ENCODE measurements at places on chromosomes 2 and 18. TPM values are rescaled to one million over a fixed set of nuclear protein-coding genes. Genes with fewer than 3 reads are reported as not detected.

DNA sequence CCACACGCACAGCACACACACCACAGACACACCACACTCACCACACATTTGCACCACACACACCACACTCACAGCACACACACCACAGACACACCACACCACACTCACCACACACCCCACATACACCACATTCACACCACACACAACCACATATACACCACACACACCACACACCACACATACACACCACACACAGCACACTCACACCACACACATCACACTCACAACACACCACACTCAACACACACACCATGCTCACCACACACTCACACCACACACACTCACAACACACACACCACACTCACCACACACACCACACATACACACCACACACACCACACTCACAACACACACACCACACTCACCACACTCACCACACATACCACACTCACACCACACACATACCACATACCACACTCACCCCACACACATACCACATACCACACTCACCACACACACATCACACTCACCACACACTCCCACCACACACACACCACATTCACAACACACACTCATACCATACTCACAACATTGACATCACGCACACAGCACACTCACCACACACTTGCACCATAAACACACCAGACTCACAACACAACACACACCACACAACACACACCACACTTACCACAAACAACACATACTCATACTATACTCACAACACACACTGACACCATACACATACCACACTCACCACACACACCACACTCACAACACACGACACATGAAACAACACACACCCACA, 60.0 kb downstream of the SDC1 start:
- no peak for DNase-seq

Gene DSC2
- 2.8 TPM for total RNA-seq

GRCh38 chr2:25168256-25169072, at the start of gene POMC:
Gene POMC (minus strand): TSS chr2:25168580. CDS start chr2:25164772, 3,808 bp downstream.
- DNase-seq, result peak; percentile 56

DNA sequence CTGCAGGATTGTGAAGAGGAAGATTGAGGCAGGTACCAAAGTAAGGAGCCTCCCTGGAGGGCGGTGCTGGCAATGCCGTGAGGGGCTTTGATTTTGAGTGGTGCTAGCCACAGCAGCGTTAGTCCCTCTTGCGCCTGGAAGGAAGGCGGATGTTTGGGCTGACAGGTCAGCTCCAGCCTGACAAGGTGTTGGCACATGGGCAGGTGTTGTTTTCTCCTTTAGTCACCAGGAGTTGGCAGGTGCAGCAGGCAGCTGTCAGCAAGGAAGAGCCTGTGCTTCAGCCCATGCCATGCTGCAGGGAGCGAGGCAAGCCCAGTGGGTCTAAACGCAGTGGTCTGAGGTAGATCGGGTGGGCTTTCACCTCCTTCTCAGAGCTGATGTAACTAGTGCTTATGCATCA, 8.5 kb downstream of the SEC11C start:
- DNase-seq, result no peak

Gene ASTL
- total RNA-seq, result not detected

Gene SERPINB5
- not detected for total RNA-seq

GRCh38 chr2:3517948-3518495, 1.3 kb downstream of the ADI1 start:
- no peak for DNase-seq

Gene MTX2
- 37.1 TPM for total RNA-seq

GRCh38 chr18:59470561-59471121, 111.6 kb upstream of the LMAN1 start:
- no peak for DNase-seq

GRCh38 chr2:241869087-241869961, at the start of gene RTP5:
Gene RTP5 (plus strand): TSS chr2:241869729. CDS start chr2:241869757, 28 bp downstream.
- no peak for DNase-seq

Gene GKN2
- not detected for total RNA-seq

Gene PLCD4
- 0.06 TPM for total RNA-seq

DNA sequence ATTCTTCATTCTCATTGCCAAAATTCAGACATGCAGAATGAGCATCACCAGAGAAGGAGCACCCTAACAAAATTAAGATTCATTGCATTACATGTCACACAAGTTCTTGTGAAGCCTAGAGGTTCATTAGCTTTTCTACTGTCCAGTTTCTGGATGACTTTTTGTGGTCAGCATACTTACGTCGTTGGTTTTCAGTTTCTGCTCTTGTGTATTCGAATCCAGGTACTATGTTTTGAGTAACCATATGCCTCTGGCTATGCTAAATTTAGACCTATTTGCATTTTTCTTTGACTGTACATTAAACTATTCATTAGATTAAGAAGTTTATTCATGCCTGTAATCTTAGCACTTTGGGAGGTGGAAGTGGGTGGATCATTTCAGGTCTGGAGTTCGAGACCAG, 251.3 kb downstream of the PARD3B start:
- DNase-seq, result no peak

Gene RAX
- not detected for total RNA-seq

GRCh38 chr18:7233134-7233810, 2.4 kb downstream of the LRRC30 start:
- no peak for DNase-seq

DNA sequence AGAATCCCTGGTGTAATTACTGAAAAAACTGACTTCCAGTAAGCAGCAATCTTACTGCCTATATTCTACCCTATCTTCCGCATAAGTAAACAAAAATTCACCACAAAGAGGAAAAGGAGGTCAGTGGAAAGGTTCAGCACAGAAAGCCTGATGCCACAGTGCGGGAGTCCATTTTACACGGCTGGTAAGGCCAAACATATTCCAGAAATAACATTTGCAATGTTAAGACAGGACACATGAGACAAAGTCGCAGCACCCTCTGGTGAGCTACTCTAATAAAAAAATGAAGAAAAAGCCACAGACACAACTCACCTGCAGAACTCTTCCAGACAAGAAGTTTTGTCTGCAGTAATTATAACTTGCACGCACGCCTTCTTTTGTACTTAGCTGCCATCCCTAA, 40.6 kb downstream of the GEMIN6 start:
- no peak for DNase-seq

DNA sequence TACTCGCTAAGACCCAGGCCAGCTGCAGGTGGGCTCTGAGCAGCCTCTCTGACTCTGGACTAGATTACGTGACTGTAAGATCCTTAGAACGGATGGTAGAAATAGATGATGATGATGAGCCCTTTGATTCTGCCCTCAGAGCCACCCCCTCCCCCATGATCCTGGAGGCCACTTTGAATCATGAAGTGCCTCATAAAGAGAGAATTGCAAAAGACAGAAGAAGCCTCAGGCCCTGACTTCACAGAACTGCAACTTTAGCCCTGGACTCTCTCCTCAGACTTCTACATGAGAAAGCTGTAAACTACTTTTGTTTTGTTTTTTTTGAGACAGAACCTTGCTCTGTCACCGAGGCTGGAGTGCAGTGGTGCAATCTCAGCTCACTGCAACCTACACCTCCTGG, 15.4 kb upstream of the TET3 start:
- DNase-seq, result no peak

DNA sequence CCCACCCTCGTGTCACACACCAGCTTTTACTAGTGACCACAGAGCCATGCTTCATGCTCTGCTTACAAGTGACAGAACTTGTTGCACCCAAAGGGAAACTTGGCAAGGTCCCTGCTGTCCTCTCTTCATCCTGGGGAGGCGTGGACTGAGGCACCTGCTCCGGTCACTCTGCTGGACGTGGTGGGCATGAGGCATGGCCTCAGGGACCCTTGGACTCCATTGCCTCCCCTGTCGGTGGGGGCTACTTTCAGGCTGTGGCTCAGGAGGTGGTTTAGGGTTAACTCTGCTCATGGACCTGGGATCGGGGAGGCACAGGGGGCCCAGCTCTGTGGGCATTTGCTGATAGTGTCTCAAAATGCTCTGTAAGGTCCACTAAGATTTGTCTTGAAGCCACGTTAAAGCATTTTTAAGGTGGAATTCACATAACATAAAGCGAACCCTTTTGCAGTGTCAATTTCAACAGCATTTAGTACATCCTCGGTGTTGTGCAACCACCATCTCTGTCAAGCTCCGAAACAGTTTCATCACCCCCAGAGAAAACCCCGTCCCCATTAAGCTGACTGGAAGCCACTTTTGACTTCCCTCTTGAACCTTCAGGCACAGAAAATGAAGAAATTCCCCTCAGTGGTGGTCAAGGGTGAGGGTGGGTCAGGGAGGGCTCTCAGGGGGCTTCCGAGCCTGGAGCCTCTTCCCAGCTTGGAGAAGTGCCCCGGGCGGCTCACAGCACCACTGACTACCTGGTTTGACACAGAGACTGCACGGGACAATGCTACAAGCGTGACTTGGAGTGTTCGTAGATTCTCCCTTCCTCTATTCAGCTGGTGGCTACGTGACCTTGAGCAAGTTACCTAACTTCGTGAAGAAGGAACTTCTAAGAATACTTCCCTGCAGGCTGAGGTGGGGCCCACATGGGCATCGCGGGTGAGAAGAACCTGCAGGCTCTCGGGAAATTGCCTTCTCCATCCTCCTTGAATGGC, 100.0 kb upstream of the HDAC4 start:
- no peak for DNase-seq

GRCh38 chr2:174699993-174700766, 64.1 kb downstream of the CHRNA1 start:
- DNase-seq, result peak; percentile 48

- no peak for DNase-seq
These were observed 61.7 kb downstream of the ACKR3 start for GRCh38 chr2:236631281-236631855.

GRCh38 chr2:224895377-224895776, 146.9 kb downstream of the DOCK10 start:
- DNase-seq, result no peak

Gene CCDC68
- total RNA-seq, result 3.5 TPM

Gene CDH7
- total RNA-seq, result not detected

DNA sequence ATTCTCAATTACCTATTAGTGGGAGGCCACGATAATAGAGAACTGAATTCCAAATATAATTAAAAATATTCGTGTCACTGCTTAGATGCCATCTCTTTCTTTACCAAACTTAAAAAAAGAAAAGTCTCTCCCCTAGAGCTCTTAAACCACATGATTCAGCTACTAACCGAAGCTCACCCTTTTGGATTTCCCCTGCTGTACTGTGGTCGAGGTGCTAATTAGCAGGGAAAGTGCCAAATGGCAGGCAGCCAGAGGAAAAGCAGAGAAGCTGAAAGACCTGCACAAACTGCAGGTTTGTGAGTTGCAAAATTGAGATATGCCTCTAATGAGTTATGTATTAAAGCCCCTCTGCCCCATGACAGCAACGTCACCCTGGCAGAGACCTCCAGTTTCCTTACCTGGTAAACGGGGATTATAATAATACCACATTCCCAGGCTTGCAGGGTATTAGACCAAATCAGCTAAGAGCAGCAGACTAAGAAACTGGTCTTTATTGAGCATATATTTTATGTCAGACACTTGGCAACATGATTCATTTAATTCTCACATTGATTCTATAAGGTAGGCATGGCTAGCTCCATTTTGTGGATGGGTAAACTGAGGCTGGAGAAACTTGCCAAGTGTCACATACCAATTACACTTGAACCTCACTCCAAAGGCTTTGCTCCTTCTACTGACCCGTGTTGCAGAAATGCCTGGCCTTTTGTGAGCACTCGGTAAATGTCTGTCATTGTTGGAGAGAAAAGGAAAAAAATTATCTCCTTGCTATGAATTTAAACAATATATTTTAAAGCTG, 259.7 kb downstream of the LPIN1 start:
- peak; percentile 93 for DNase-seq

- DNase-seq, result no peak
These were observed at the start of gene COLEC11 for GRCh38 chr2:3594493-3595281. Gene COLEC11 (plus strand): TSS chr2:3595112. CDS start chr2:3604341, 9,229 bp downstream.

- DNase-seq, result peak; percentile 42
These were observed 317.6 kb upstream of the NCKAP5 start for GRCh38 chr2:133885847-133886246.

DNA sequence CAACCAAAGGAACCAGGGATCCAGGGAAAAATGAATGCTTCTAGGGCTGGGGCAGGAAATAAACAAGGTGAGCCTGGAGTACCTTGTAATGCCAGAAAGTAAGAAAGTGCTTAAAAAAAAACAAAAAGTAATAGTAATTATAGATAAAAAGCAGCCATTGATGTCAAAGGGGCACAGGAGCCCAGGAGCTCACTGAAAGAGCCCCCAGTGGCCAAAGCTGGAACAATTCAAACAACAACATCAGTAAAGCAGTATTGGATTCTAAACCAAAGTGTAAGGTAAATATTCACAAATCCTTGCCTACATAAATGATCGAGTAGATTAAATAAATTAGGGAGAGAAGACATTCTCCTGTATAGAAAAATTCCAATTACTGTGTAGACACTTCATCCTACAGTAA, 114.3 kb upstream of the ARL4C start:
- no peak for DNase-seq

- DNase-seq, result no peak
These were observed 9.5 kb downstream of the SESTD1 start for GRCh38 chr2:179255129-179255528.

Gene RAB27B
- 1.1 TPM for total RNA-seq

Data from Daoy (cell line).